ENCODE measurements at places on chromosomes 7 and 10.

DNA sequence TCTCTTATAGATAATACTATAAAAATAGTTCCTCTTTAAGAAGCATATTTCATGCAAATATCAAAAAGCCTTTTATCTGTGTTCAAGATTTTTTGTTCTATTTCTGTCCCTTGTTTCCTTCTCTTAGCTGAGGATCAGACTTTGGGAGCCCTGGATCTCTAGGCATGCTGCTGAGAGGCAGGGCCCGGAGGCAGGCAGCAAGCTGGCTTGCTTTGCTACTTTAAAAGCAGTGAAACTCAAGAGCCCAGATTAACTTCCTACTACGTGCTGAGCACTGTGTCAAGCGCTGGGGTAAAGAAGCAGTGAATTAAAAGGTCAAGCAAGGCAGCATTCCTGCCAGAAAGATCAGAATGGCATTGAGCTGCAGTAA is 31.0 kb upstream of the ARID5B start:
- H3K36me3 ChIP-seq = no peaks in the 10 kb centered on the region
- H3K27me3 ChIP-seq = no peaks in the 10 kb centered on the region
- no peak for DNase-seq
- H3K4me1 ChIP-seq = peaks cover 13% of the 10 kb centered on the region

DNA sequence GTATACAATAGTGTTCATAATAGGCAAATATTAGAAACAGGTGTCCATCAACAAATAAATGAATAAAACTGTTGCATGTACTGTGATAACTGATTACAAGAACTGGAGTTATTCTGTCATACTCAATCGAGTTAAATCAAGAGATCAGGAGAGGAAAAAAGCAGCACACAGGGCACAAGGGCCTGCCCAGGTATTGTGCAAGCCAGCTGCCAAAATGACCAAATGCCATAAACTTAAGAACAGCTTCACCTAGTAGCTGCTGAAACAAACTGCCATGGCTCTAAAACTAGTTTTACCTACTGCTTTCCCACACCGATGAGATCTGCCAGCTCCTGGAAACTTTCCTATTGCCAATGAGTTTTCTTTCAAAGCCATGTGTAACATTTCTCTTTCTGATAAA is 12.2 kb downstream of the GSAP start:
- no peaks in the 10 kb centered on the region for H3K36me3 ChIP-seq
- H3K27me3 ChIP-seq = no peaks in the 10 kb centered on the region
- no peak overlapping the region for H3K4me3 ChIP-seq
- H3K4me1 ChIP-seq = peaks cover 3% of the 10 kb centered on the region
- DNase-seq = no peak

DNA sequence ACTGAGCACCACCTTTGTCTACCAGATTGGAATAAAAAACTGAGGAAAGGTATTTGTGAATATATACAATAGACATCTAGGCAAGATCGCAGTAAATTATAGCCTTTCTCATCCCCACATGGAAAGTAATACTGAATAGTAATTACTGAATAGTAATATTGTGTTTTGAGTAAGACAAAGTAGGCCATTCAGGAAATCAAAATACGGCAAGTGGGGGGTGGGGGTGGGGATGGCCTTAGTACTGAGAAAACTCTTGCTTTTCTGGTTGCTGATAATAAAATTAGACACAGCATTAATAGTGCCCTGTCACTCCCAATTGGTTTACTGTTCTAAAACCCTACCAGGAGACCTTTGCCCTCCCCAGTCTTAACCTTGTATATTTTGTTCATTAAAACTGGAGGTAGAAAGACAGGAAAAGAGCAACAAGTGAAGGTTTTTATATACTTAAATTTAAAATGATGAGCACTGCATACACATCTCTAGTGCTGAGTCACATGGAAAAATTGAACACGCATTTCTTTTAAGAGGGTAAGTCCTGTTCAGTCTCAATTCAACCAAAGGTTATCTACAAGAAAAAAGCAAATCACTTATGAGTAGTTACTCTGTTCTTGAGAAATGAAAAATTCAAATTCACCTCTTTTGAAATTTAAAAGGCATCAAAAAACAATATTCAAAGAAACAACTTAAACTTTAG is 65.6 kb downstream of the IGF2BP3 start:
- H3K36me3 ChIP-seq = no peaks in the 10 kb centered on the region
- no peaks in the 10 kb centered on the region for H3K4me1 ChIP-seq
- no peak for DNase-seq
- no peaks in the 10 kb centered on the region for H3K27me3 ChIP-seq

GRCh38 chr10:44334091-44334490 is 50.8 kb downstream of the CXCL12 start:
- no peak overlapping the region for H3K4me3 ChIP-seq
- no peaks in the 10 kb centered on the region for H3K27me3 ChIP-seq
- H3K27ac ChIP-seq = no peak overlapping the region
- H3K36me3 ChIP-seq = no peaks in the 10 kb centered on the region
- H3K4me1 ChIP-seq = peaks cover 13% of the 10 kb centered on the region

- H3K36me3 ChIP-seq = no peaks in the 10 kb centered on the region
- H3K27ac ChIP-seq = no peak overlapping the region
Observed at GRCh38 chr7:155574556-155575290, 28.4 kb upstream of the CNPY1 start.

- H3K27me3 ChIP-seq = no peaks in the 10 kb centered on the region
- no peaks in the 10 kb centered on the region for H3K36me3 ChIP-seq
- no peak overlapping the region for H3K4me3 ChIP-seq
- H3K4me1 ChIP-seq = no peaks in the 10 kb centered on the region
- no peak for DNase-seq
Observed at GRCh38 chr10:43091846-43092245, 15.0 kb downstream of the RET start.

DNA sequence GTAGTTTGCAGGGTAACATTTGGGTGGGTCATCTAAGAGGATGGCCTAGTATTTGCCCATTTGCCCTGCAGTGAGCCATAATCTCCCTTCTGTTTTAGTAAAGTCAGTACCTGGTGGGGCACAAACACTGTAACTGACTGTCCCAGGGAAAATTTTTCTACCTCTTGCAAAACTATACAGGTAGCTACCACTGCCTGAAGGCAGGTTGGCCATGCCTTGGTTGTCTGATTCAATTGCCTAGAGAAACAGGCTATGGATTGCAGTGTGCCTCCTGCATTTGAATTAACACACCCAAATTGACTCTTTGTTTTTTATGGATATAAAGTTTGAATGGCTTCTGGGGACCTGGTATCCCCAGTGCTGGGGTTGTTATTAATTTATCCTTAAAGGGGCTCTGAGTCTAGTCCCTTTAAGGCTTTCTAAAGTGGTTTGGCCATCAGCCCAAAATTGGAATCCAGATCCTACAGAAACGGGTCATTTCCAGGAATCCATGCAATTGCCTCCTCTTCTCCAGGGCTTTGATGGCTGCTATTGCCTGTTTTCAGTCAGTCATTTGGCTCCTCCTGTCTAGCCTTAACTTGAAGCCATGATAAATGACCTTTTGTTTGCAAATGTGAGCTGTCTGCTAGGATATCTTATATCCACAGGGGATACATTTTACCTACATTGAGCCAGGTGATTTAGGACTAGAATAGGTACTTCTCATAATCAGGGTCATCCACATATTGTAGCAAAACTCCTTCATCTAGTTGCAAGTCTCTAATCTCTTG is 89.1 kb downstream of the STRA8 start:
- no peak overlapping the region for H3K4me3 ChIP-seq
- H3K27me3 ChIP-seq = no peaks in the 10 kb centered on the region
- no peaks in the 10 kb centered on the region for H3K4me1 ChIP-seq
- no peak for DNase-seq
- H3K36me3 ChIP-seq = no peaks in the 10 kb centered on the region

GRCh38 chr7:105759670-105760550 is 116.5 kb downstream of the ATXN7L1 start:
- DNase-seq = peak; percentile 78
- peak overlapping the region; percentile 28 for H3K27ac ChIP-seq
- no peaks in the 10 kb centered on the region for H3K27me3 ChIP-seq

GRCh38 chr7:64876792-64877713 is 26.0 kb upstream of the ZNF273 start:
- H3K36me3 ChIP-seq = no peaks in the 10 kb centered on the region
- H3K4me1 ChIP-seq = no peaks in the 10 kb centered on the region
- DNase-seq = peak; percentile 41
- no peaks in the 10 kb centered on the region for H3K27me3 ChIP-seq
- no peak overlapping the region for H3K27ac ChIP-seq
- H3K4me3 ChIP-seq = peak overlapping the region; percentile 60

DNA sequence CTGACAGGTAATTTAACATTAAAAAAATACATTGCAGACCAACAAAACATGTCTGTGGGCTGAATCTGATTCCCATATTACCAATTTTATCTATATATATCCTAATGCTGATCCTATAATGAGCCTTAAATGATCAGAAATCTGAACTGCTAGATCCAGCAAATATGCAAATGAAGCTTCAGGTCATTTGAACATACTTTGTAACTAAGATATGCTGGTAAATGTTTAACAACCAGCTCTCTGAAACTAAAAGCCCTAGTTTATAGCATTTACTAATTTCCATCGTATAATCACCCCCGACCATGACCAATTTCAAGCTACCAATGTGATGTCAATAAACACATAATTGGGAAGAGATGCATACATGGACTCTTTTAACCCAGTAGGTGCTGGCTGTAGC is 42.1 kb downstream of the PANK1 start:
- no peak overlapping the region for H3K27ac ChIP-seq
- no peak overlapping the region for H3K4me3 ChIP-seq
- DNase-seq = no peak

GRCh38 chr10:121696854-121697253 is 98.6 kb upstream of the FGFR2 start:
- H3K4me1 ChIP-seq = no peaks in the 10 kb centered on the region
- H3K4me3 ChIP-seq = no peak overlapping the region
- H3K27me3 ChIP-seq = no peaks in the 10 kb centered on the region
- H3K27ac ChIP-seq = no peak overlapping the region
- no peaks in the 10 kb centered on the region for H3K36me3 ChIP-seq
- DNase-seq = peak; percentile 7
